Nucleus accumbens (tissue), 56 donors: ENCODE measurements at places on chromosomes 13 and 19.
A peak's percentile ranks its signal among the peaks of the same experiment; 100 is the strongest.

DNA sequence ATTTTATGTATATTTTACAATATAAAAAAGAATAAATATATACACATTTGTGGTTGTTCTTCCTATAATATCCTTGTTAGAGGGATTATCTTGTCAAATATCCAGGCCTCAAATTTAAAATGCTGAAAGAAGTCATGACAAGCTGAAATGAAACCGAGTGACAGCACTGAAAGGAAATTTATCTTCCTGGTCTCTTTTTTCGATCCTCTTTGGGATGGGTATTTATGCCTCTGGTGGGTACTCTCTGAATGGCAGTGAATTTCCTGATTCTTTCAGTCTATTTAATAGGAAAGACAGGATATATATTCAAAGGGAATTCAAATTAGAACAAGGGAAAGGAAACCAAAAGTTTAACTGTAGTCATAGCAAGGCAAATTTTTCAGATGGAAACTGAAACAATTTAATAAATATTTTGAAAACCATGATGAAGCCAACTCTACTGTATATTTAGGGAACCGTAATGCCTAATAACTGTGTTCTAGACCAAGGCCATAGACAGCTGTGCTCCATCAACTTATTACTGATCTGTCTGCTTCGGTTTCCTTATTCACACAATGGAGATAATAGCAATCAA is 97.9 kb downstream of the DLEU7 start:
- no peak for DNase-seq

DNA sequence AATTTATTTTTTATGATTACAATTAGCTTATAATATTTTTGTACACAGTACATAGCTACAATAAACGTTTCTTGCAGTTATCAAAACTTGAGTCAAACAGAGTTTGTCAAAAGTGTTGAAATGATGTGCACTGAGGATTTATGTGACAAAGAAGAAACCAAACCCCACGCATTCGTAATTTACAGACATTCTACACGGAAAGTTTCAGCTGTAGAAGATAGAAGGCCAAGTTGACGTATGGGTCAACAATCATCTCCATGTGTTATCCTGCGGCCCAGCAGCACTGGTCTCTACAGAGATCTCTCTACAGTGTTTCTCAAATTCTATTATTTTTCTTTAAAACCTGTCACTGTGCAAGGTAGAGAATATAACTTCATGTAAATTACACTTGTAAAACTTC is 1507.6 kb downstream of the PCDH9 start:
- DNase-seq, result no peak

GRCh38 chr19:15671237-15671821 is 1.6 kb upstream of the CYP4F12 start:
- DNase-seq, result no peak

DNA sequence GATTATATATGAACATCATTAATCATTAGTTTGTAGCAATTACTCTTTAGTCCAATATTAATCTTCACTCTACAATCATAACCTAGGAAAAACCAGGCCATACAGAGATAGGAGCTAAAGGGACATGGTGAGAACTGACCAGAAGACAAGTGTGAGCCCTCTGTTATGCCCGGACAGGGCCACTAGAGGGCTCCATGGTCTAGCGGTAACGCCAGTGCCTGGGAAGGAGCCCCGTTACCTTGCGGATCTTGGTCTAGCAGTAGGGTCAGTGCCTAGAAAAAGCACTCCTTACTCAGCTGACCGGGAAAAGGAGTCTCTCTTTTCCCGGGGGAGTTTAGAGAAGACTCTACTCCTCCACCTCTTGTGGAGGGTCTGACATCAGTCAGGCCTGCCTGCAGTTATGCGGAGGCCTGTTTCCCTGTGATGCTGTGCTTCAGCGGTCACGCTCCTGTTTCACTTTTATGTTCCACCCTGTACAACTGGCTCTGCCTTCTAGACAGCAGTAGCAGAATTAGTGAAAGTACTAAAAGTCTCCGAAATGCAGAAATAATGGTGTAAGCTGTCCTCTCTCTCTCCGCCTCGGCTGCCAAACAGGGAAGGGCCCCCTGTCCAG is 13.8 kb downstream of the OR7D4 start:
- DNase-seq, result peak; percentile 16

GRCh38 chr13:110261166-110262081 is 45.5 kb downstream of the COL4A1 start:
- DNase-seq, result no peak

- DNase-seq, result no peak
Observed at GRCh38 chr13:26219726-26220125, 2.4 kb downstream of the RNF6 start.

DNA sequence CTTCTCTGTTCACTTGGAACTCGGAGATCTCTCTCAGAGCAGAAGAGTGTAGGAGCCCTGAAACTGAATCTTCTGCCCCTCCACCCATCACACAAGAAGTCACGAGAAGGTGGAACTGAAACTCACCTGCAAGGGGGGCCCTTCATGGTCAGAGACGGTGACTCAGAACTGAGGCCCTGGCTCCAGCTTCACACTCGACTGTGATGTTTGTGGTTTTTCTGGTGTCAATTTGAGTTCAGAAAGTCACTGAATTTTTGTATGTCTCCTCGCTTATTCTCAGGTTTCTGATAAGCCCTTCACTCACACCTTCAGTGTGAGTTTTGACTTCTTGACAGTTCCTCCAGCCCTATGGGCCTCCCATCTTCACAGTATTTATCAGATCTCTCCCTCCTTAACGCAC is 23.1 kb downstream of the SIGLEC5 start:
- no peak for DNase-seq

GRCh38 chr13:38412266-38412665 is 62.6 kb downstream of the UFM1 start:
- DNase-seq, result no peak

- no peak for DNase-seq
Observed at GRCh38 chr13:87274209-87274819, 396.9 kb upstream of the SLITRK5 start.

DNA sequence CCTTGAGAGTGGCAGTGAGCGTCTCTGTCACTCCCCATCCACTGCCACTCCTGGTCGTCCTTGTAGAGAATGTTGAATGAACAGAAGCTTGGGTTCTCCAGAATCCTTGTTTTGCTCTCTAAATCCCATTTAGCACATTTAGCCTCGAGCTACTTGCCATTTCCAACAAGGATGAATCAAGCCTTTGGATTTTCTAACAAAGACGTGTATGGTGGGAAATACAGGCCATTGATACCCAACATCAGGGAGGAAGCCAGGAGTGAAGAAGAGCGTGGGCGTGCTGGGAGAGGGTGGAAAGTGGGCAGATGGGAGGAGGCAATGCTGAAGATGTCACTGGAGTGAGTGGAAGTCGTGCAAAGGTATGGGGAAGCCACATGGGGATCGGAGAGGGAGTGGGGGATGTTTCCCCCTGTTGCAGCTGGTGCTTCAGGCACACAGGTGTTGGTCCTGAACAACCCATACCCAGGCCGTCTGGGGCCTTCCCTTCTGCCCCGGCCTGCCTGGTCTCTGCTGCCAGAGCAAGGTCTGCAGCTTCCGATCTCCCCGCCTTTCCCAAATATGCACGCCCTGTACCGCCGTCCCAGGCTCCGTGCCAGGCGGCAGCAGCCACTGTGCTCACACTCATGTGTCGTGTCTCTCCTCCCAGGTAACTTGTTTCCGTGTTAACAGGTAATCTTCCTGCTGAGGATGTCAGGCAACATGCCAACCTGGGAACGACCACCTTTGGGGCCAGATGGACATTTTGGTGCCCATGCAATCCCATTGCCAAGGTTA is 48.7 kb downstream of the ZIC5 start:
- DNase-seq, result no peak

GRCh38 chr13:35630551-35631275 is 154.2 kb upstream of the MAB21L1 start:
- no peak for DNase-seq

GRCh38 chr13:32837973-32838927 is 178.0 kb upstream of the KL start:
- DNase-seq, result no peak

GRCh38 chr13:44972956-44973581 is 16.2 kb downstream of the NUFIP1 start:
- DNase-seq, result no peak

GRCh38 chr19:18644196-18645034 is 7.6 kb downstream of the KLHL26 start:
- peak; percentile 52 for DNase-seq

DNA sequence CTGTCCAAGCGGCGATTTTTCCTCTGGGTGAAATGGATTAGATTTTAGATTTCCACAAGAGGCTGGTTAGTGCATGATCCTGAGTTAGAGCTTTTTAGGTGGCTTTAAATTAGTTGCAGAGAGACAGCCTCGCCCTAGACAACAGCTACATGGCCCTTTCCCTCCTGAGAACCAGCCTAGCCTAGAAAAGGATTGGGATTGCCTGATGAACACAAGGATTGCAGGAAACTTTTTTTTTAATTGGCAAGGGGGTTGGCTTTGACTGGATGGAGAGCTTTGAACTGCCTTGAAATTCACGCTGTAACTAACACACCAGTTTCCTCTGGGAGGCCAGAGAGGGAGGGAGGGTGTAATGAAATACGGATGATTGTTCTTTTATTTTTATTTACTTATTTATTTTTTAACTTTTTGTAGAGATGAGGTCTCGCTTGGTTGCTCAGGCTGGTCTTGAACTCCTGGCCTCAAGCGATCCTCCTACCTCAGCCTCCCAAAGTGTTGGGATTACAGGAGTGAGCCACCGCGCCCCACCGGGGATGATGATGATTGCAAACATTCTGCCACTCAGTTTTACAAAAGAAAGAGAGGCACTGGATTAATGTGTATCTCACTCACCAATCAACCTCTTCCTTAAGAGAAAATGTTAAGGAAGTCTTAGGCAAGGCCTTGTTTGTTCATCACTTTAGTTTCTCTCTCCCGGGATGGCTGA is 1.9 kb downstream of the LDLR start:
- no peak for DNase-seq

DNA sequence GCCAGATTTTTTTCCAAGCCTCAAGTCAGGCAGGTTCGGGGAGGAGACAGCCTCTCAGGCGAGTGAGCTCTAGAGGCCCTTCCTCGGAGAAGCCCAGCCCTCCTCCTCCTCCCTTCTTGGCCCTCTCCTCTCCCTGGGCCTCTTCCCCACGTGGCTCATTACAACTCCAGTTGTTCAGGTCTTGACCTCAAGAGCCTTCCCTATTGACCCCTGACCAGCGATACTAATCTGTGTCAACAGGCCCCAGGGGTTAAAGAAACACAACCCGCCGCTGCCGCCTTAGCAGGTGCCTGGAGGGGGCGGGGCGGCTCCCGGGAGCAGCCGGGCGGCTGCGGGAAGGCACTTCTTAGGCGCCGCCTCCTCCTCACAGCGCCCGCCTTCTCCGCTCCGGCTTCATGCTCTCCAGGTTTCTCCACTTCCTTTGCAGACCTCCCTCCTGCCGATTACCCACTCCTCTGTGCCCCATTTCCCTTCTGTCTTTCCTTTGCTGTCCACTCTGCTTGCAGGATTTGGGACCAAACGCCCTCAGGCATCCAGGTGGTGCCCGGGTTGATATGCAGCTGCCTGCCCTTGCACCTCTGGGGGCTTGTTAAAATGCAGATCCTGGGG is 51.0 kb downstream of the LYL1 start:
- DNase-seq, result no peak

DNA sequence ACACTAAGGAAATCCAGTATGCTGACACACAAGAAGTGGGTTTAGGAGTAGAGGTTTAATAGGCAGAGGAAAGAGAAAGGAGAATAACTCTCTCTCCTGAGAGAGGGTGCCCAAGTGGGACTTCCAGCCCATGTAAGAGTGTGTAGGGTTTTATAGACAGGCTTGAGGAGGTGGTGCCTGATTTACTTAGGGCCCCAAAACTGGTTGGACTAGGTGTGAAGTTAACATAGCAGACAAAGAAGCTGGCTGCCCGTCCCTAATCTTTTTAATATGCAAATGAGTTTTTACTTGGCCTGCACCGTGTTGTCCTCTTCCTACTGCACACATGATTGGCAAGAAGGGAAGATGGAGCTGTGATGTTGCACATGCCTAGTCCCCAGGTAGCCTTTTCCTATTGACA is 752.5 kb upstream of the SLITRK5 start:
- no peak for DNase-seq

- DNase-seq, result no peak
Observed at GRCh38 chr13:43757266-43757665, 29.5 kb downstream of the ENOX1 start.

DNA sequence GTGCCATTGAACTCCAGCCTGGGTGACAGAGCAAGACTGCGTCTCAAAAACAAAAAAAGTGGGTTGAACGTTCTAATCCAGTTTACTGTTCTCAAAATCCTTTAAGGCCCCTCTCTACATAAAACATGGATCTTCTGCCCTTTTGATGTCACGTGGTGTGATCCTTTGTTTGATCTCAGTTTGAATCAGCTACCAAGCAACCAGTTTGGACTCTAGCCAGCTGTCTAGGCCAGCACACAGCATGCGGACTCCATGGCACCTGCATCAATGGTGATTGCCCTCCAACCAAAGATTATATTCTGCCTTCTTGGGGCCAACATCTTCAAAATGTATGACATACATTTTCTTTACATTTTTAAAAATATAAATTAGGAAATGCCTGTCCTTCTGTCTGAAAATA is 365.4 kb downstream of the NDFIP2 start:
- DNase-seq, result no peak

DNA sequence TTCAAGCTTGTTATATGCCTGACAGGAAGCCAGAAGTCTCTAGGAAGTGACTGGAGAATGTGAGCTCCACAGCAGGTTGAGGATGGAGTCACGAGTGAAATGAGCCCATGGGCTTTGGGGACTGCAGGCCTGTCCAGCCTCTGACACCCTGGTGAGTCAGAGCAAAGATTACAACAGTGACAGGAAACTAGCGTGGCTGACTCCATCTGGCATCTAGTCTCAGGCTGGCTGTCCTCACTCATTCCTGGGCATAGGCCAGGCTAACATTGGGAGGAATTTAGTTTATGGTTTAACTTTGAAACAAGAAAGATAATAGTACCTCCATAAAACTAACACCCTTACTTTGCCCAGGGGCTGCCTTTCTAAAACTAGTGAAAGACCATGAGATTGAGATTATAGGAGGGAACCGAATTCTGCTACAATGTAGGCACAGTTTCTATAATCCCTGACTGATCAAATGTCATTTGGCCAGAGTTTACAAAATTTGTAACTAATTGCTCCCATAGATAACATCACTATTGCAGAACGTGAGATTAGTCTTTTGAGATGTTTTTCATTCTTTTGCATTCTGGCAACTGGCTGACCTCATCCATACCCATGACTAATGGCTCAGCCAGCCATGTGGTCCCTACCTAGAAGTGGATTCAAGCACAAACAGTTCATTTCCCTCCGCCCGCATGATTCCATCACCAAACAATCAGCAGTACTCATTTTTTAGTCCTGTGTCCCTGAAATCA is 28.4 kb downstream of the PSG1 start:
- no peak for DNase-seq
